ENCODE measurements at places on chromosomes 2 and 18.
A peak's percentile ranks its signal among the peaks of the same experiment; 100 is the strongest.

DNA sequence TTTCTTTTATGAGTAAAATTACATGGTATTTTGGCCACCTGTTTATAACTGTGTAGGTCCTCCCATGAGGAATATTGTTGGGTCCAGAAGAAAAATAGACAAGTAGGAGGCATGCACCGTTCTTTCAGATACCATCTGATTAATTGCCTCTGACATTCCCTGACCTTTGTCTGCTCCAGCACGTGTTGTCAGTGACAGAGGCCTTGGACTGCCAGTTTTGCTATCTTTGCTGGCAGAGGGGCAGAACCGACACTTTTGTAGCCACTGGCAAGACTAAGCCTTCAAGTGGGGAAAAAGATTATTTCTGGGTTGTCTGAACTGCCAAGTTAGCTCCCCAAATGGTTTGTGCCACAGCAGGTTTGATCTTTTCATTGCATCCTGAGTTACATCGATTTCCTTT is 276.9 kb downstream of the CAMKMT start:
- no peak for DNase-seq

- no peak for DNase-seq
These were observed 33.2 kb upstream of the CYP1B1 start for GRCh38 chr2:38108907-38109731.

DNA sequence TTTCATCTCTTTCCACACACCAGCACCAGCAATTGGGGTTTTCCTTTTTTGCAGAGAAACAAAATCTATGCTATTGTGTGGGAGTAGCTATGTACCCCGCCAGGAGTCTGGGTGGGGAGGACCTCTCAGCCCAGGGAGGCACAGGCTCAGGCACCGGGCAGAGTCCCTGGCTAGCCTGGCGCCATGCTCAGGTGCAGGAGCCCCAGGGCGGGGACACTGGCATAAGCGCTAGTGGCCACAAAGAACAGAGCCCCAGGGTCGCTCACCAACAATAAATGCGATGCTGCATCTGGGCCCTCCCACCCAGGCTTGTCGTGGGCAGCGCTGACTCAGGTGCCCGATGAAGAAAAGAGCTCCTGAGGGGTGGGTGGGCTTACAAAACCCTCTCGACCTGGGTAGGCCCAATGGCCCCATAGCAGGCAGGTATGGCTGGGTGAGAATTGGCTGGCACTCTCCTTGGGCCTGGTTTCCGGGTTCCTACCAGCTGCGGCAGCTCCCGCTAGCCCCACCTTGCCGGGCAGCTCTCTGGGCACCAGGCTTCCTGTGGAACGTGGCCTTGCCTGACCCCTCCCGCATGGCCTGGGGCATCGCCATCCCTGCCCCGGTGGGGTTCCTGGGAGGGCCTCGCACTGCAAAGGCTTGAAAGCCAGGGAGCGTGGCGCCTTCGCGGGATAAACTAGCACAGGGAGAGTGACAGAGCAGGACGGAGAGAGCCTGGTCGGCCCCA is 31.8 kb upstream of the COL6A3 start:
- DNase-seq, result no peak

DNA sequence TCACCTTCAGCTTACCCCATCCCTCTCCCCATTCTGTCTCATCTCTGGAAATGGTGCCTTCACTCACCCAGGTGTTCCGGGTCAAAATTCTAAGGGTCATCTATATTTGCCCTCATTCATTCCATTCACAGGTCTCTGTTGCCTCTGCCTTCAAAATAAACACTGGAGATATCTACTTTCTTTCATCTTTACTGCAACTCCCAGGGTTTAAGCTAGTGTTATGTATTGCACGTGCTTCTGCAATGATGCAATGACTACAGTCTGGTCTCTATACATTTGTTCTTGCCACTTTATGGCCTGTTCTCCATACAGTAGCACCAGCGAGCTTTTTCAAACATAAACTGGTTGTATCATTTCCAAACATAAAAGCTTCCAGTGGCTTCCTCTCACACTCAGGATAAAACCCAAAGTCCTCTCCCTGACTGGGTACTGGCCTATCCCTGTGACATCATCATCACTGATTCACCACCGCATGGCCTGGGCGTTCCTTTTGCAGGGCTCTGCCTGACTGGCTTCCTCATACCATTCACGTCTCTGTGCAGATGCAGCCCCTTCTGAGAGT is 14.3 kb downstream of the DSG2 start:
- DNase-seq, result no peak

DNA sequence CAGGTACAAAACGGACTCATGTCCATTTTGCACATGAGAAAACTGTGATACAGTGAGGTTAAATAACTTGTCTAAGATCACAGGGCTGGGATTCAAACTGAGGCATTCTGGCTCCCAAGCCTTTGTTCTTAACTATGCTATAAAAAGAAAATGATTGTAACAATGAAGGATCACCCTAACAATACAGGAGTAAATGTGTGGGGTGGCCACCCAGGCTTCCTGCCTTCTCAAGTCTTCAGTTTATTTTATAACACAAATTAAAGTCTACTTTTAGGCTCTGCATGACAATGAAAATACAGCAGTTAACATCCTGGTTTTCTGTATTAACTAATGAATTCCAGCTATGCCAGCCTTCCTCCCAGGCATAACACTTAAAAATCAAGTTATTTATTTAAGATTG is 7.6 kb downstream of the WDFY1 start:
- no peak for DNase-seq

DNA sequence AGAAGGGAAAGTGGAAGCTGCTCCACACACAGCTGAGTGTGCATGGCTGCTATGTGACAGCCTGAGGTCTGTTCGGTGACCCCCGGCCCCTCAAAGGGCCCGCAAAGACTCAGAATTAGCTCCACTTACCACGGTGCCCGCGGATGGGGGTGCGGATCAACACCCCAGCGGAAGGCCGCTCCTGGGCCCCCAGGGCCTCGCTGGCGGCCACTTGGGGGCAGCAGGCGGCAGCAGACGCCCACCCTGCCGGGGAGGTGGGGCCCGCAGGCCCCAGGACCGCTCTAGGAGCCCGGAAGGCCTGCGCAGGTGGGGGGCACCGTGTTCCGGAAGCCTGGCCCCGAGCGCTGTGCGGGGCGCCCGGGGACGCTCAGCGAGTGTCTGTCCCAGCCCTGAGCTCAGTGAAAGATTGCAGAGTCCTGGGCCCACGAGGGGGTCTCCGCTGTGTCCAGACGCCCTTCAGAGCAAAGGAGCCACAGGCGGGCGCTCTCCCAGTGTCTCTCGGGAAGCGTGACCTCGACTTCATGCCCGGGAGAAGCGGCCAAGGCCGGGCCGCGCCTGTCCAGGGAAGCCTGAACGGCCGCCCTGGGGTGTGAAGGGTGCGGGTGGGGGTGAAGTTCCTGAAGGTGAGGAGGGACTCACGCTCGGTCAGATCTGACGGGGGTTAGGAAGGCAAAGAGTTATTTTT is 118.7 kb downstream of the VAPA start:
- peak; percentile 8 for DNase-seq

DNA sequence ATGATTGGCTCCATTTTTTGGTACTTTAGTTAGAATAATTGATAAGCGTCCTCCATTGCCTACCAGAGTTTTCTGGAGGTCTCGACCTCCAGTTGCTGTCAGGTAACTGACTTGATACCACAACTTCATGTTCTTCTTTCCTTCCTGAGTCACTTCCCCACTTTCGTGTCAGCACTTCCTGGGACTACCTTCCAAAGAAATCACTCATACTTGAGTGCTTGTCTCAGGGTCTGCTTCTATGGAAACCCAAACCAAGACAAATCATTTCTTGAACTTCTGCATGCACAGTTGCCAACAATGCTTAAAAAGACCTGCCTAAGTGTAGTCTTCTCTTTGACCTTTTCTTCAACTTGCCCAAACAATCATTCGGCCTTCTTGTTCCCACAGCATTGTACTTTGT is 210.3 kb upstream of the ETAA1 start:
- no peak for DNase-seq

DNA sequence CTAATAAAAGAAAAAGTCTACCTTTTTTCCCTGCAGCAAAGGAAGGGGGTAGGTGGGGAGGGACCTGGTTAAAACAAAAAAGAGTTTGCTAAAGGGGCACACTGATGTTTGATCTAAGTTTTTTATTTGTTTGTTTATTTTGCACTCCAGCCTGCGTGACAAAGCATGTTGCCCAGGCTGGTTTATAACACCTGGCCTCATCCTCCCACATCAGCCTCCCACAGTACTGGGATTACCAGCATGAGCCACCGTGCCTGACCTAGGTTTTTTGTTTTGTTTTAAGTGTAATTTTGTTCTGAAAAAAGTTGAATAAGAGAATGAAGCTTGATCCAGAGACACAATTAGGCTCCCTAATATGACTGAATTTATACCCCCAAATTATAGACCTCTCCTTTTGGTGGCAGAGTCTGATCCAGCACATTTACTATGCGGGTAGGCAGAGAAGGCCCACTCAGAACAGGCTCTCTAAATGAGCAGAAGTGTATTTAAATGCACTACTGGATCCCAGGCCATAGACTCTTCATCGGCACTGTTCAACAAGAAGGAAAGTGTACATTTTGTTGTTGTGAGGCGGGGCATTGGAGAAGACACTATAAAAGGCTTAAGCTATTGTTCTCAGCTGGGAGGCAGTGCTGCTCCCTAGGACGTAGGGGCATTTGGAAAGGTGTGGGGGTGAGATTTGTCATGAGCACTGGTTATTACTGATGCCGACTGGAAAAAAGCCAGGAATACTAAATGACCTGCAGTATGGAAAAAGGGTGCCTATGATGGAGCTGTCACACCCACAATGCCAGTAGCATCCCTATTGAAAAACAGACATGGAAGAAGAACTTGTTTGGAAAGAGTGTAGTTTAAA is 32.4 kb downstream of the MRPS9 start:
- DNase-seq, result no peak

GRCh38 chr2:218323526-218324472 is 31.5 kb upstream of the TMBIM1 start:
- no peak for DNase-seq

DNA sequence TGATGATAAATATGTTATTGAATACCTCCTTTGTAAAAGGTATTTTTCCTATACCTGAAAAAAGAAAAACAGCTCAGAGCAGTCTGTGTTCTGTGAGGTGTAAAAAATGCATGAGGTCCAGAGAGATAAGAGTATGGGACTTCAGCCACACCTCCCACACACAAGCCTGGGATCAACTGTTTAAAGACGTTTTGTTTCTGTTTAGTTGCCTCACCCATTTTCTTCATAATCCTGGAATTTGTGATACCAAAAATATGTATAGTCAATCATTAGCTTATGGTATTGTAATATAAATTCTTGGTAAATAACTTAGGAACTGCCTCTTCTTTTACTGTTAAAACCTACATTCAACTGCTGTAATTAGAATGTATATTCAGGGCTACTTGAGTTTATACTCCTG is 1322.9 kb upstream of the TMEFF2 start:
- DNase-seq, result no peak

GRCh38 chr2:155708071-155708470 is 624.5 kb downstream of the NR4A2 start:
- DNase-seq, result no peak

- no peak for DNase-seq
These were observed 233.8 kb downstream of the ICOS start for GRCh38 chr2:204170411-204170810.
